M059J (cell line): ENCODE measurements at places on chromosomes 12 and 14. TPM values are rescaled to one million over a fixed set of nuclear protein-coding genes. Genes with fewer than 3 reads are reported as not detected.

Gene SLC16A7
- total RNA-seq, result 17.8 and 23.5 TPM in 2 replicates

Gene LRTM2
- total RNA-seq, result 0.07 TPM in 1 of 2 replicates, not detected in the other

- DNase-seq, result peak; percentile 65
Observed at GRCh38 chr14:67167420-67168109, 21.7 kb upstream of the GARIN2 start.

- no peak for DNase-seq
Observed at GRCh38 chr12:110813285-110813684, 33.5 kb upstream of the CCDC63 start.

Gene MUCL1
- not detected in 2 replicates for total RNA-seq

GRCh38 chr12:105292705-105293104 lies 37.8 kb upstream of the C12orf75 start:
- no peak for DNase-seq
